ENCODE measurements at places on chromosomes 7 and 10.

- no peak for DNase-seq
These were observed 265.9 kb downstream of the ZEB1 start for GRCh38 chr10:31584876-31585275.

GRCh38 chr10:48700493-48700892, 15.8 kb downstream of the WDFY4 start:
- no peak for DNase-seq

GRCh38 chr10:12416344-12417050, 67.2 kb downstream of the CAMK1D start:
- DNase-seq: no peak

DNA sequence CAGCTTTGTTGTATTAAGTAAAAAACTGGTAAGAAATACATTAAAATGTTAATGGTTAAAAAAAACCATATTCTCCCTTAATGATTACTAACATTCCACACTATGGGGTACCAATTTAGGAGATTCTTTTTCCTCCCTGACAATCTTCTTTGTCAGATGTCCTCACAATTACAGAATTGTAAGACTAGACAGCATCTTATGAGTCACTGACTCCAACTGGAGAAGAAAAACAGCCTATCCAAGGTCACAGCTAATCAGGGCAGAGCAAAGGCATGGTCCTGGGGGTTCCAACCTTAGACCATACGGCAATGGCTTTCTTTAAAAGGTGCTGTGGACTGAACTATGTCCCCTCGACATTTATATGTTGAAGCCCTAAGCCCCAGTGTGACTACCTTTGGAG, 127.6 kb downstream of the DLG5 start:
- no peak for DNase-seq

GRCh38 chr7:96219378-96220130, 102.3 kb downstream of the SLC25A13 start:
- no peak for DNase-seq

- no peak for DNase-seq
These were observed 7.1 kb upstream of the FAM204A start for GRCh38 chr10:118349235-118349634.

DNA sequence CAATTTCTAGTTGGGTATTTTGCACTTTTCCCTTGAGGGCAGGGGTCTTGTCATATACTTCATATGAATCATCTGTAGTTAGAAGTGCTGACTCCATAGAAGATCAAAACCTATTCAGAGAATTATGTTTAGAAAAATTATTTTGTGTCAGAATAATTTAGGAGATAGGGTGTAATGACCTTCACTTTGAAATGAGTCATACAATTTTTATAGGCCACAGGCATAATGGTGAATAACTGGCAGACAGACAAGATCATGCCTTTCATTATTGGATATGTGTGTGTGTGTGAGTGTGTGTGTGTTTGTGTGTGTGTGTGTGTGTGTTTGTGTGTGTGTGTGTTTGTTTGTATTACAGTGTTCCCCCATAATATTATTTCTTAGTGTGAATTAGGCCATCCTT, 523.0 kb downstream of the ANKRD7 start:
- DNase-seq: no peak

- DNase-seq: no peak
These were observed 479.3 kb downstream of the DNAJB6 start for GRCh38 chr7:157816086-157816485.

GRCh38 chr10:113613977-113614690, 49.7 kb downstream of the NRAP start:
- DNase-seq: no peak

DNA sequence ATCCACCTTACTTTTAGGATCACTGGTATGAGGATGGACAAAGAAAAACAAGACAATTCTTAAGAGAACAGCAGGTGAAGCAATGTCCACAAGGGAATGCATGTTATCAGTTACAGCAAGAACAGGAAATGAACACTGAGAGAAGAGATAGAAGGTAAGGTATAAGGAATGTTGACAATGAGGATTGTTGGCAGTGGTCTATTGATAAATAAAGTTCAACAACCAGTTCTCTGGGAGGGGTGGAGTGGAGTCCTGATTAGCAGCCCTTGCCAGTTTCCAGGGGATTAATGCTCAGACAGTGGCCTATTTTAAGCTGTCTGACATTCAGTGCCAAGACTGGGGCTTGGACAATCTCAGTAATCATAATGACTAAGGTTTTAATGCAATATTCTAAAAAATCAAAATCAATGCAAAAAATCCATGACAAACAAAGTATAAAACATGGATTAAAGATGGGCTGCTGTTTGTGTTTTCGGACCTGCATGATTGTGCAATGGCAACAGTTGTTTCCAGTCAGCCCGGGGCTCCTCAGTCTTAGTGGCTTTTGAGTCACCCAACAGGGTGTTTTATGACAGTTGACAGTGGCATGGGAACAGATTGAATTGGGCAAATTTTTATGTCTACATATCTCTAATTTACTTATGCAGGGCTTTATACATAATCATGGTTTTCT, 13.8 kb upstream of the AKR1B1 start:
- no peak for DNase-seq

GRCh38 chr7:12827920-12828319, 140.5 kb downstream of the ARL4A start:
- no peak for DNase-seq

Measured in RKO (cell line).